ENCODE measurements at places on chromosomes 16 and 17.

- DNase-seq = no peak
Measured at GRCh38 chr17:81683208-81683583, 401 bp downstream of the ARL16 start.

GRCh38 chr17:73560661-73561060, 83.6 kb downstream of the SDK2 start:
- DNase-seq = no peak

GRCh38 chr17:60959696-60960095, 282.0 kb downstream of the BCAS3 start:
- no peak for DNase-seq

DNA sequence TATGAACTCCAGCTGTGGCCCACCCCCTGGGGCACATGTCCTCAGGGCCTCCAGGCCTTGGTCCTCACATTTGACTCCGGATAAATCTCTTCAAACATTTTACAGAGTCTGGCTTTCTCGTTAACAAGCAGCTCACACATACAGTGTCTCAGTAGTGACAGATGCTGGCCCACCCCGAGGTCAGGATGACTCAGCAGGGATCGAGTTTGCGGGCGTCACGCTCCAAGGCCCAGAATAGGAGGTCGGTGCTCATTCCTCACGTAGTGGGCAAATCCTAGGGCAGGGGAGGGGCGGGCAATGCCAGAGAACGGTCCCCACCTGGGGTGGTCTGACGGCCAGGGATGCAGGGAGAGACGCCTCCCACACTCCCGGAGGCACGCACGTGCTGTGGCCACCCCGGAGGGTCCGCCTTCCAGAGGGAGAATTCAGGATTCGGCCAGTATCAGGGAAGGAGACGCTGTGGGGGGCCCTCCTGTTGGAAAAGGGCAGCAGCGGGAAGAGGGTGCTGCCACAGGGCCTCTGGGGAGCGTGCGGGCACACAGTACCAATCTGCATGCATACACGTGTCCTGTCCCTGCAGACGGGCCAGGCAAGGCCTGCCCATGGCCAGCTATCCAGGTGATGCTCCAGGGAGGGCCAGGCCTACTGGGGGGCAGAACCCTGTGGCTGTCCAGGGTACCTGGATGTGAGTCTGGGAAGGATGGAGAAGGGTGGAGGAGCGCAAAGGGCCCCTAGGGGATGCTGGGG, 8.6 kb downstream of the SLC7A5 start:
- DNase-seq = no peak

All from NCI-H510A (cell line).